ENCODE measurements at places on chromosomes 5 and 9.

GRCh38 chr5:1436681-1437080 is 8.6 kb downstream of the SLC6A3 start:
- DNase-seq: no peak

GRCh38 chr5:77170-77501 is 14.8 kb upstream of the PLEKHG4B start:
- DNase-seq: no peak

GRCh38 chr9:93130861-93131481 is 3.1 kb downstream of the NINJ1 start:
- no peak for DNase-seq

GRCh38 chr9:83544002-83544698 is 5.9 kb upstream of the FRMD3 start:
- no peak for DNase-seq

GRCh38 chr5:53041740-53042139 is 52.6 kb downstream of the ITGA2 start:
- no peak for DNase-seq

- DNase-seq: peak; percentile 76
Observed at GRCh38 chr5:74640954-74641734, 616 bp upstream of the ENC1 start.

DNA sequence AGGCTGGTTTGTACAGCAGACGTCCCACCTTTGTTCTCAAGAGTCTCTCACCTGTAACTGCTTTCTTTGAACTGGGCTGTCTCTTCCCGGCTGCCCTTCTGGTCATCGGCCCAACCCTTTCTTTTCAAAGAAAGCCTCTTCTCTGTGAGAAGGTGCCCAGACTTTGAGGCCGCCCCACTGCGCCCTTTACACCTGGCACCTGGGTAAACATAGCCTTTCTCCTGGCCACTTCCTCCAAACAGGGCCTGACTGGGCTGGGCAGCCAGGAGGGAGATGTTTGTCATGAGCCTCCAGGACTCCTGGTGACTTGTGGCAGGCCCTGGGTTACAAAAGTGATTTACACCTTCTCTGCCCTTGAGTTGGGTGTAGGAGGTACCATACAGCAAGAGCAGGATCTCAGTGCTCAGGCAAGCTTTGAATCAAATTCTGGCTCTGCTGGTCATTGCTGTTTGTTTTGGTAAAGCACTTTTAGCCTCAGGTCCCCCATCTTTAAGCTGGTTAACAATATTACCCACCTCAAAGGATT is 127.2 kb upstream of the CXCL14 start:
- no peak for DNase-seq

DNA sequence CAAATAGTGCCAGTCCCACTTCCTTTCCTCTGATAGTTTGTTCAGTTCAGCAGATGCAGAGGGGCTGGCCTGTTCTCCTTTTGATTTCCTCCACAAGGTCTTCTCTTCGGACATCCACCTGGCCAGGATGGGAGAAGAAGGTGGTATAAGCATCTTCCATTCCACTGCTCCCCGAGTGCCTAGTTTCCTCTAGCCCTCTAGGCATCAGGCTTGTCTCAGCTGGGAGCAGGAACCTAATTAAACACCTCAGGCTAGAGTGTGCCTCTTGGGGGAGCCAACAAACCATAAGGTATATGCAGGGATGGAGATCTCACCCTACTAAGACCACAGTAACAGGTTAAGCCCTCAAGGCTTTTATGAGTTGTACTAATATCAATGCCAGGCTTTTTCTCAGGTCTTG is 835 bp upstream of the DND1 start:
- no peak for DNase-seq

GRCh38 chr5:151097061-151097460 is 16.2 kb upstream of the TNIP1 start:
- DNase-seq: no peak

GRCh38 chr9:72089451-72090130 is 29.2 kb upstream of the C9orf57 start:
- DNase-seq: no peak

DNA sequence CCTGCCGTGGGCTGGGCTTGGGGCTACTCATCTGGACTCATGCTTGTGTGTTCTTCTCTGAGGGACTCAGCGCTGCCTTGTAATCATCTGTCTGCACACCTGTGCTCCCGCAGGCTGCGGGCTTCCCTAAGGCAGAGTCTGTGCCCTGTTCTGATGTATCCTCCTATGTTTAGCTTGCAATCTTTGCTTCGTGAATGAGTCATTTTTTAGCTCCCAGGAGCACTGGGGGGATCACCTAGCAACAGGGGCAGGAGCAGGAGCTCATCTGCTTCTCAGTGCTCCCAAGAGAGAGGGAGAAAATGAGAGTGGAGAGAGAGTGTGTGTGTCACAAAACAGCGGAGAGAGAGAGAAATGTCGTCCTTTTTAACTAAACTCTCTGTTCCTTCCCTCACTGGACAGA is 202.4 kb upstream of the ZNF618 start:
- DNase-seq: no peak

DNA sequence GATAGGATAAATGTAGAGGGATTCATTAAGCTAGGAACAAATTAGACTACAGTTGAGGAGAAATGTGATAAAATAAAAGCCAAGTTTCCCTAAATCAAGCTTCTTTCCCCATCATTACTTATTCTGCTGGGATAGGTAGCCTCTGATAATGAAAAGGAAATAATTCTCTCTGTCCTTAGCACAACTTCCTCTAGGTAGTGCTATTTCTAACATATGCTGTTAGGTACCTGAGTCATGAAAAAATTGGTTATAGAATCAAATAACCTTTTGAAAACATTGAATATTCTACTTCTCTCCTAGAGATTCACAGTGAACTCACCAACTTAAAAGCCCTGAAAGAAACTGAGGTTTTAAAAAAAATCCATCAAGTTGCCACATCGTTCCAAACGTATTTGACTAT is 1793.1 kb downstream of the EFNA5 start:
- no peak for DNase-seq

- no peak for DNase-seq
Observed at GRCh38 chr5:163407034-163407655, 30.2 kb upstream of the CCNG1 start.

DNA sequence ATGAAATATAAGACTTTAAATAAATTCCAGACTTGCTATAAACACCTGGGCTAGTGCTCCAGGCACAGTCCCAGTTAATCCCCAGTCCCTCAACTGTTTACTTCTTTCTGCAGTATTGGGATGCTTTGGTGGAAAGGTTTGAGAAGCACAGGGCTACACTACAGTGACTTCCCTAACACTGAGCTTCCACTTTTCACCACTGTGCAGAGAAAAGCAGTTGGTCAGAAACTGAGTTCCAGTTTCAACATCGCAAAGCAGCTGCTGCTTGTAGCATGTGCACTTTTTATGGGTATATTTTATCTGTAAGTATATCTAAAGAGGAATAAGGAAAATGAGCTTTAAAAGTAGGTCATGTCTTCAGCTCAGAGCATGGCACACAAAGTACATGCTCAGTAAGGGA is 339.7 kb downstream of the NTRK2 start:
- no peak for DNase-seq

DNA sequence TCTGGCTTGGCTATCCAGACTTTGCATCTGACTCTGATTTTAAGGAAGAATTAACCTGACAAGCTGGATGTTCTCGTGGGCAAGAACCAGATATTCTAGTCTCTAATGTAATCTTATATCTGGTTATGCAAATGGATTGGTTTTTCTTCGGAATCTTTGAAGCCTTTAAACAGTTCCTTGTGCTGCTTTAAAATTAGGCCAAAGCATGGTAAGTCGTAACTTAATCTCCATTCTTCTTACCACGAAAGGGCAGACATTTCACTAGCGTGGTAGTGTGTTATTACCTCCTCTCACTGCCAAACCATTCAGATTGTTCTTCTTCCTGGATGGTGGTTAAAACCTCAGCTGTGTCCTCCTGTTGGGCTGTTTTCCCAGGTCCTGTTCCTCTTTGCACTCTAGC is 34.1 kb upstream of the TTC23L start:
- no peak for DNase-seq

- DNase-seq: no peak
Observed at GRCh38 chr5:10499776-10500175, 58.1 kb downstream of the ROPN1L start.

DNA sequence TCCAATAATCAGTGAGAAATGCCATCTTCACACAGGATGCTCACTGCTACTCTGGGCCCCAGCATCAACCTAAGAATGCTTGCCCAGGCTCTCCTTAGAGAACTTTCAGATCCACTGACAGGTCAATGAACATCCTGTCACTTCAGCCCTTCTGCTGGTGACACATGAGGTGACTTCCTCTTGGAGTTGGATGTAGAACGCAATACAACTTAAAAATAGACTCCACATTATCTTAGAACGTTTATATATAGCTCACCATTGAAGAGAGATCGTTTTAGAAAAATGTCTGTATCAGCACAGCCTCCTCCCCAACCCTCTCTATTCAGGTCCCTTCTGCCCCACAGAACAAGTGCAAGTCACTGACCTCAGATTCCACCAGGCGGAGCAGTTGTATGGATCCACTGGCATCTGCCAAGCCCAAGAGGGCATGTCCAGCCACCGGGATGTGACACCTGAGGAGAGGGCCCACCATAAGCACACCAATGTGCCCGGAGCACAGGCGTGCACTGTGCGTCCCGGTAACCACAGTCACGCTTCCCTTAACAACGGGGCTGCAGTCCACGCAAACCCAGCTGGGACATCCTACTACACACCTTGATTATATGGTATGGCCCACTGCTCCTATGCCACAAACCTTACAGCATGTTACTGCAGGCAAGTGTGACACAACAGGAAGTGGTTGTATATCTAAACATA is 2.9 kb downstream of the DPH7 start:
- no peak for DNase-seq

DNA sequence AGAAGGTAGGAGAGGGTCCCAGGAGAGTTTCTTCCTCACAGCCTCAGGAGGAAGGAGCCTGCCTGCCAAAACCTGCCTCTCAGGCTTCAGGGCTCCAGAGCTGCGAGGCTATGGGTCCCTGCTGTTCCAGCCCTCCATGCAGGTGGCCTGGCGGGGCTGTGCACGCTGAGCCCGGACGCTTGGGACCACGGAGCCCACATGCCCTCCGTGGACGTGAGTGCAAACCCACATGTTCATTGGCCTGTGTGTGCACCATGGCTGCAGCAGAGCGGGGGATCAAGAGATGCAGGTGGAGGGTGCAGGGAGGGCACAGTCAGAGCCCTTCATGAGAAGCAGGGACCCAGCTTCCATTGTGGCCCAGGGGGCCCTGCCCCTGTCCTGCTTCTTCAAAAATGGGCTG is 287.3 kb downstream of the IRX2 start:
- DNase-seq: no peak

DNA sequence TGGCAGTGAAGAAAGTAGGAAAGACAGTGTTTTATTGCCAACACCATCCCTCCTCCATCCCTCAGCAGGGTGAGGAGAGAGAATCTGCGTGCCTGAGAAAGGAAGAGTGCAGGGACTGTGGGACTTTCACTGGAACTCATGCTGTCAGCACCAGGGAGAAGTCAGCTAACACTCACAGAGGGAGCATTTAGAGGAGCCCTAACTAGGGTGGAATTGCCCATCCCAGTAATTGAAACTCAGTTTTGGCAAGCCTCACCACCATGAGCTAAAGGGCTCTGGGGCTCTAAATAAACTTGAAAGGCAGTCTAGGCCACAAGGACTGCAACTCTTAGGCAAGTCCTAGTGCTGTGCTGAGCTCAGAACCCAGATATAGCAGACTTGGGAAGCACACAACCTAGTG is 622.3 kb downstream of the SEMA5A start:
- no peak for DNase-seq

GRCh38 chr9:137199411-137200121 is 975 bp downstream of the TPRN start:
- no peak for DNase-seq

DNA sequence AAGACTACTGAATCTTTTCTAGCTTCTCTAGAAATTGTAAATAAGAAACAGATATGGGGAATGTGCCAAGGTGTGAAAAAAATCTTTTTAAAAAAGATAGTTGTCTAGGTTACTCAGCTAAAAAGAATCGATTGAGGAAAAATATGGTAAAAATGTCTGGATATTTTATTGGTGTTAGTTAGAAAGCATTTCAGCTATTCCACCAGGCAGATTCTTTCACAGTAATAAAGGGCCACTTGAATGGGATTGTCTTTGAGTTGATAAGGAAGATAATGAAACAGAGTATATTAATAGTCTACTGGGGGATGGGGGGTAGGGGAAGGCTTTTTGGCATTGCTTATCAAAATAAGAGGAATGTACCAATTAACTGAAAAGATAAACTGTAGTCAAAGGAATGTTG is 51.9 kb downstream of the SLIT3 start:
- DNase-seq: no peak

GRCh38 chr5:134749415-134749814 is 9.2 kb upstream of the DDX46 start:
- no peak for DNase-seq

- DNase-seq: no peak
Observed at GRCh38 chr9:69655065-69655464, 17.1 kb downstream of the APBA1 start.

GRCh38 chr5:108728566-108729241 is 19.0 kb upstream of the FER start:
- DNase-seq: no peak

- DNase-seq: no peak
Observed at GRCh38 chr9:90092508-90092907, 487.7 kb downstream of the GADD45G start.

GRCh38 chr5:56815658-56816545 is 553 bp downstream of the MAP3K1 start:
- peak; percentile 78 for DNase-seq

- no peak for DNase-seq
Observed at GRCh38 chr9:22401671-22402070, 45.0 kb upstream of the DMRTA1 start.

GRCh38 chr5:172834415-172835289 is 601 bp downstream of the ERGIC1 start:
- no peak for DNase-seq

DNA sequence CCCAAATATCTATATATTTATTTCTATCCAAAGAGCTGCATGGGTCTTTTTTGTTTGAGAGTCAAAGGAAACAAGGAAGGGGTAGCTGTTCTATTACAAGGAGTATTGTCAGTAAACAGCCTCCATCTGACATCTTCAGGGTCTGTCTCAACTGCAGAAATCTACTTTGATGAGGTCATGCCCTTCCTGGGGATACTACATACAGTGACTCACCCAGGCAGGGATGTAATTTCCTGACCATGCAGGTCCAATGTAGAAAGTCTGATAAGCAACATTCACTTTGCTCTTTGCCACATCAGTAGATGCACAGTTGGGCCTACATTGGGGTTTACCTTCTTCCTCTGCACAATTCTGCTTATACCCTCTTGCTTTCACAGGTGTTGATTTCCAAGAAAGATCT is 165.5 kb downstream of the TLR4 start:
- no peak for DNase-seq

- DNase-seq: peak; percentile 60
Observed at GRCh38 chr5:10352430-10353240, 860 bp upstream of the MARCHF6 start.

GRCh38 chr9:76561900-76562299 is 102.9 kb downstream of the GCNT1 start:
- DNase-seq: no peak
